ENCODE measurements at places on chromosomes 6 and 20.

- no peak for DNase-seq
These were observed 32.1 kb downstream of the ATRN start for GRCh38 chr20:3502878-3503277.

- no peak for DNase-seq
These were observed 260.8 kb upstream of the OPRM1 start for GRCh38 chr6:153778216-153778615.

- no peak for DNase-seq
These were observed 48.6 kb downstream of the TCP11 start for GRCh38 chr6:35092362-35093117.

DNA sequence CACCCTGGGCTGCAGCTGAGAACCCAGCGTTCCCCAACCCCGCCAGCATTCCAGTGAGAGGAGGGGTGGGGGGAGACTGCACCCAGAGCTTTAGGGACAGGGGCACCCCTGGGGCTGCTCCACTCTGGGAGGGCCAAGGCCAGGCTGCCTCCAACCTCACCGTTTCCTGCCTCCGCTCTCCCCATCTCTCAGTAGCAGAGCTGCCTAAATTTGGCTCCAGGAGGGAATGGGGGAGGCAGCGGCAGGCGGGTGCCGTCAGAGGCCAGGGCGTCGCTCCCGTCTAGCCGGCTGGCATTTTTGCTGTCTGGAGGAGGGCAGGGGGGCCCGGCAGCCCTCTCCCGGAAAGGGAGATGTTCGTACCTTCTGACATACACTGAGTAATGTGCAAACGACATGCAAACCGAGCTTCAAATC lies 46.6 kb downstream of the NOL4L start:
- DNase-seq = no peak

GRCh38 chr6:45415315-45415714 lies 37.6 kb upstream of the SUPT3H start:
- no peak for DNase-seq

GRCh38 chr6:72976484-72976883 lies 248.8 kb downstream of the KHDC1L start:
- no peak for DNase-seq

- DNase-seq = peak; percentile 77
These were observed 209.8 kb upstream of the KCNQ5 start for GRCh38 chr6:72411872-72412708.

- no peak for DNase-seq
These were observed 209.0 kb downstream of the TTLL2 start for GRCh38 chr6:167533851-167534250.

GRCh38 chr6:158501360-158502262 lies 58.3 kb upstream of the TMEM181 start:
- DNase-seq = no peak

DNA sequence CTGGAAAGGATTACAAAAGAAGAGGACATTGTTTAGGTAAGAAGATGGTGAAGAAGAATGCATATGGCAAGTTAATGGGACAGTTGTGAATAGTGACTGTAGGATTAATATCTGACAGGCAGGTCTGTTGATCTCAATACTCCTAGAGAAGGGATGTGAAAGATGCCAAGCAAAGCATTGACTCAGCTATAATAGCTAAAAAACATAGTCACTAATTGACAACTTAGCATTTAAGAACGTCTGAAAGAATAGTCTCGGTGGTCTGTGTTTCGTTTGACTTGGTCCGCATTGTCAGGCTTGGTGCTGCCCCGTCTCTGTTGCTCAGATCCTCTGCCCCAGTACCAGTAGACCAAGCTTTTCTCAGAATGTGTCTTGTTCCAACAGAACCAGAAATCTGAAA lies 65.9 kb downstream of the HIVEP1 start:
- DNase-seq = no peak

DNA sequence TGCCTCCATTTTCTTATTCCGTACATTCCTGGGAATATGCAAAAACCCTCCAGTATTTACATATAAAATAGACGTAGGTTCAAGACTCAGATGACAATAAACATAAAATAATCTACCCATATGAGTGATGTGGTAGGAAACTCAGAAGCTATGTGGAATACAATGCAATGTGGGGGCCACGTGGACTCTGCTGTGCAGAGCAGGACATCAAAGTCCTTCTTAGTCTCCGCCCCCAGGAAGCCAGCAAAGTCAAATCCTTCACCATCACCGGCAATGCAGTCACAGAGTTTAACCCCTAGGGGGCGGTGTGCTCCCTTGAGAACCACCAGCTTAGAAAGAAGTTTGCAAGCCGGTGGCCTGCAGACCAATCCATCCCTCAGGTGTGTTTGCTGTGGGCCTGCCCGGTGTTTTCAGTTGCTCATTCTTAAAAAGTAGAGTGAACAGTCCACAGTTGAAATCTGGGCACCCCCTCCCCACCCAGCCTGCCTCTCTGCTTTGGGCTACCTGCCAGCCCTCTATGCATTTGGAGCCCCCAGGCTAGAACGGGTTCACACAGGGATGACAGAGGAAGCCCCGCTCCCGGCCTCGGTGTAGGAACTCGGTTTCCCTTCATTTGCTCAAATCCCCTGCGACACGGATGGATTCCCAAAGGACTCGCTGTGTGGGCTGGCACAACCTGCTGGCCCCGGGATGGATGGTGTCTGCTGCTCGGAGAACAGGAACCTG lies 59.9 kb downstream of the SULF2 start:
- DNase-seq = peak; percentile 97

- no peak for DNase-seq
These were observed 1.9 kb upstream of the SLC24A3 start for GRCh38 chr20:19210391-19211155.

GRCh38 chr6:123017104-123017682 lies 21.2 kb downstream of the CLVS2 start:
- no peak for DNase-seq

DNA sequence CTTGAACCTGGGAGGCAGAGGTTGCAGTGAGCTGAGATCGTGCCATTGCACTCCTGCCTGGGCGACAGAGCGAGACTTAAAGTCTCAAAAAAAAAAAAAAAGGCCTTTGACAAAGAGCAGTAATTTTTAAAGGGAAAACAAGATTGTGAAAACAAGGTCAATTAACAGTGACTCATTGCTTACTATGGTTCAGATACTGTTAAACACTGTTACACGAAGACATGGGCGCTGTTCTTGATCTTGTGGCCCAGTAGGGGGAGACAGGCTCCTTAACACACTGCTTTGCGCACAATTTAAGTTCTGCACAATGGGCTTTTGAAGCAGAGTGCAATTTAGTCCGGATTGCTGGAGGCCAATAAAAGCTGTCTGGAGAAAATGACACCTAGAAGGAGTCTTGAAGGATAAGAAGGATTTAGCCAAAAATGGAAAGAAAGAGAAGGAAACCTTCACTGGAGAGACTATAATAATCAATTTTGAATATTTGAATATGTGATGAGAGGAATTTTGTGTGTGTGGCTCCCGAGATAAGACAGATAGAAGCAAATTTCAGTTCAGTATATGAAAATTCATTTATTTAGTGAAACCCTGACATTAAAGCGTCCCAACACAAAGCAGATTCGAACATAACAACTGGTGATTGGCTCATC lies 6.0 kb upstream of the LATS1 start:
- DNase-seq = peak; percentile 43

GRCh38 chr6:24643920-24644319 lies 2.1 kb downstream of the KIAA0319 start:
- DNase-seq = no peak

DNA sequence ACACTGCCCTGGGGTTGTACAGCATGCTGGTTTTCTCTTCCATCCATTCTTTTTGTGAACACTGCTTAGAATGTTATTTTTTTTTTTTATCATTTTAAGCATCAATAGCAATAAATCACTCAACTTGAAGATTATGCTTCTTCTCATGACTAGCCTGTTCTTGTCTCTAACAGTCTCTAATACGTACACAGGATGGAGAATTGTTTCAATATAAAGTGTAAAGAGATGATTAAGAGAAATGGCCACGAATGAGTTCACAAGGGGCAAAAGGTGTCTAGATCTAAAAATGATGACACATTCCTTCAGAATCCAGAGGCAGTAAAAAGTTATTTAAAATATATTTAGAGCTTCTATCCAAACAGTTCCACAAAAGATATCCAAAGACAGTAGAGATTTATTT lies 390.2 kb downstream of the HDGFL1 start:
- no peak for DNase-seq

DNA sequence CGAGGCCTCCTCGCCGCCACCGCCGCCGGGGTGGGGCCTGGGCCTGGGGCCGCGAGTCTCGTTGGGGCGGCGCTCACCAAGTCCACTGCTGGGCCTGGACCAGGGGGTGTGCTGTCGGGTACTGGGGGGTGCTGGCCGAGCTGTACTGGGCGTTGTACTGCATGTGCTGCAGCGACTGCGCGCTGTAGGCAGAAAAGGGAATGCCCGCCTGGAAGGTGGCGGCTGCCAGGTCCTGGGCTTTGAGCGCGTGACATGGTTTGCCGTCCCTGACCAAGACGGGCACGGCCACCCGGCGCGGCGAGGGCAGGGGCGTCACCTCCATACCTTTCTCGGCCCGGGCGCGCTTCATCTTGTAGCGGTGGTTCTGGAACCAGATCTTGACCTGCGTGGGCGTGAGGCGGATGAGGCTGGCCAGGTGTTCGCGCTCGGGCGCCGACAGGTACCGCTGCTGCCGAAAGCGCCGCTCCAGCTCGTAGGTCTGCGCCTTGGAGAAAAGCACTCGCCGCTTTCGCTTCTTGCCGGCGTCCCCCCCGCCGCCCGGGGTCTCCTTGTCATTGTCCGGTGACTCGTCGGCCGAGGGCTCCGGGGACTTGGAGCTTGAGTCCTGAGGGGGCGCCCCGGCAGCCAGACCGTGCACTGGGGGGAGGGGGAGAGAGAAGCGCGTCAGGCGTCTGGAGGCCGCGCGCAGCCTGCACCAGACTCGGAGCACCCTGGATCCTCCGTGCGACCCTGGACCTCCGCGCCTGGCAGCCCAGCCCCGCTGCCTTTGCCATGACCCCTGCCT lies 1.8 kb downstream of the NKX2-2 start:
- no peak for DNase-seq

DNA sequence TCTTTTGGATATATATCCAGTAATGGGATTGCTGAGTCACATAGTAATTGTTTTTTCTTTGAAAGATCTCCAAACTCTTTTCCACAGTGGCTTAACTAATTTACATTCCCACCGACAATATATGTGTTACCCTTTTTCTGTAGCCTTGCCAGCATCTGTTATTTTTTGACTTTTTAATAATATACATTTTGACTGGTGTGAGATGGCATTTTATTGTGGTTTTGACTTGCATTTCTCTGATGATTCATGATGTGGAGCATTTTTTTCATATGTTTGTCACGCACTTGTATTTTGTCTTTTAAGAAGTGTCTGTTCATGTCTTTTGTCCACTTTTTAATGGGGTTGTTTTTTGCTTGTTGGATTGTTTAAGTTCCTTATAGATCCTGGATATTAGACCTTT lies 58.9 kb upstream of the OPRM1 start:
- DNase-seq = no peak

- DNase-seq = peak; percentile 93
These were observed at the start of gene TPMT for GRCh38 chr6:18154507-18155149. TSS of gene TPMT (minus strand) at chr6:18155077. CDS start at chr6:18149127, 5,950 bp downstream.

DNA sequence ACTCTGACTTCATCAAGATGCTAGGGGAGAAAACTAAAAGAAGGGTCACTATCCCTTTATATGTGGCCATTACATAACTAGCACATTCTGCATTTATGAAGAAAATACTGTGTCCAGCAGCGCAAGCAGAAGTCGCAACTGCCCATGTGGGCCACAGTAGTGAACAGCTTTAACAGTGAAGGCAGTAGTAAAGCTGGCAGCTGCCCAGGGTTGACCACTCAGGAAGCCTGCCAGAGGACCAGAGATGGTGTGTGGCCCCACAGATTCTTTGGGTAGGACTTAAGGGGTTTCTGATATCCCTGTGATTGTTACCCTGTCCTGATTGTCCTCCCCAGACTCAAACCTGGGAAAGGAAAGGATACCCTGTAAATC lies 88.3 kb upstream of the NT5E start:
- DNase-seq = no peak

- DNase-seq = no peak
These were observed 419.4 kb upstream of the JARID2 start for GRCh38 chr6:14826456-14826855.

DNA sequence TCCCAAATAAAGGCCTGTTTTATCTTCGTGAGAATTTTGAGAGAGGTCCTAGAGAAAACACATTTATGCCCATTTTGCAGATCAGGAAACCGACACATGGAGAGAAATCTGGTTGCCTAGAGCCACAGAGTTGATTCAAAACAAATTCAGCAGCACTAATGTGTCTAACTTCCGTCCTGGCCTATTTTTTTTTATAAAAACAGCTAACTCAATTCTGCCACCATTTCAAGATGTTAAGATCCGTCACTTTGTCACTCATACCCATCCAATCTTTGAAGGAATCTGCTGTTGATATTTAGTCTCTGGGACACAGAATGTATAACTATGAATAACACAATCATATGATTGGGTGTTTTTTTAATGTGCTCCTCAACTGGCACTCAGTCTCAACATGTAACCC lies 611.1 kb upstream of the ARID1B start:
- no peak for DNase-seq

DNA sequence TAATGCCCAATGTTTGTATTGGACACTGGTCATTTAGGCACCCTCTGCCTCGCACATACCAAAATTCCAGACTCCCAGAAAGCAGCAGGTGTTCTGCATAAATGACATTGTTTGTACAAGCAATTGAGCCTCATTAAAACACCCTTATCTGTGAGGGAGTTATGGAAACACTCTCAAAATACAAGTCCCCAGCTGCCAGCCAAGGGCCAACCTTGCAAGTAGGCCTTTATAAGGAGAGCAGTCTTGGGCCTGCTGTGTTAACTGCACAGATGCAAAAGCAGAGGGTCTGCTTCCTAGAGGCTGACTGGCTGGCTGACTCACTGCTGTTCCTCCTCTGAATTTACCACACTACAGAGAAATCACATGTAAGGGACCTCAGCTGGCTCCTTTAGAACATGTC lies 150.4 kb upstream of the HMGN3 start:
- DNase-seq = peak; percentile 57

DNA sequence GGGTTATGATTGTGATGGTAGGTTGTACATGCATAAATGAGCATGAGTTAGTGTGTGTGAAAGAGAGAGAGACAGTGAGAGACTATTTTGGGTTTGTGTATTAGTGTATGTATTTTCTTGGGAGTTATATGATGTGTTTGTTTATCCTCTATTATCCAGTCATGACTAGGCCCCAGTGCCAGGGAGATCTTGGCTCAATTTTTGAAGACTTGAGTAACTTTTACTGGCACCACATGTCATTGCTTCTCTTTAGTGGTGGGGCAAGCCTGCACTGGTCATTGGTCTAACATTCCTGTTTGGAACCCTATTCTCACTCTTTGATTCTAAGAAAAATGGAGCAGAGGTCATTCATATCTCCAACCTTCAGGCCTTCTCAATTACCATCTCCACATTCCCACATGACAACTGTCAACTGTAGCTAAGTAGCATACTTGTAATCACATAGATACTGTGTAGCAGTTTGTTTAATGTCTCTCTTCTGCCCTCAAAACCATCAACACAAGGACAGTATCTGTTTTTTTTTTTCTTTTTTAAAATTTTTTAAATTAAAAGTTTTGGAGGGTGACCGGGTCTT lies 8.8 kb downstream of the L3MBTL1 start:
- DNase-seq = no peak

- DNase-seq = peak; percentile 19
These were observed 28.5 kb downstream of the C6orf15 start for GRCh38 chr6:31083742-31084354.

All from SK-N-DZ (cell line).